ENCODE measurements at places on chromosomes 6 and 20.

GRCh38 chr6:27472182-27472616 lies 706 bp downstream of the ZNF184 start:
- peak; percentile 70 for DNase-seq

- no peak for DNase-seq
These were observed 49.5 kb downstream of the NCOA3 start for GRCh38 chr20:47551222-47551621.

GRCh38 chr6:157609117-157609516 lies 213.9 kb upstream of the SNX9 start:
- no peak for DNase-seq

GRCh38 chr6:49847673-49848072 lies 18.7 kb downstream of the CRISP1 start:
- no peak for DNase-seq

DNA sequence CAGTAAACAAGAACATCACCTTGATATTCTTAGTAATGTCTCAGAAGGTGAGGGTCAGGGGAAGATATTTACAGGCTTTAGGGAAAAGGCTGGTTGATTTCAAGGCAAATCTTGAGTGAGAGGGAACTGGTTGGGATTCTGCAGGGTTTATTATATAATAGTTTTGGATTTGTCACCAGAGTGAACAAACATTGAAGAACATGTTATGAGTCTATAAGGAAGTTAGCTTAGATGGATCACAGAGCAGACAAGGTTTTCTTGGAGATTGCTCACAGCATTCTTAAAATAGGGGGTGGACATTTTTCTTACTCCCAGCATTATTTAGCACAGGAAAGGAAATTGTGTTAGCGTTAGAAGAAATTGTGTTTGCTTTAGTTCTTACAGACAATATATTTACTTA lies 324.9 kb downstream of the LAMA2 start:
- no peak for DNase-seq

- DNase-seq: no peak
These were observed 870 bp upstream of the MDFI start for GRCh38 chr6:41637194-41638001.

DNA sequence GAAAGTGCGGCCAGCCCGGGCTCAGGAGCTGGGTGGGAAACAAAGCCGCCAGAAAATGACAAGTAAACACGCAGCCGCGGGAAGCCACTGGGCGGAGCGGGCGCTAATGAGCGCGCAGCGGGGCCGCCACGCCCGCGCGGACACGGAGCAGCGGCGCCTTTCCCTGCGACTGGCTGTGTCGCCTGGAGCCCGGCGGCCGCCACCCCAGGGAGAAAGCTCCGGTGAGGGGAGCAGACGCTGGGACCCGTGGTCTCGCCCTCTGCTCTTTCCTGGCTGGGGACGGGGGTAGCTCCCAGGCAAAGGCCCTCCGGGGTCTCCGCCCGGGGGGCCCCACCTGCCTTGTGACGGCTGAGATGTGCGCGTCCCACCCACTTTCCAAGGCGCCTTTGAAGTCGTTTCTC lies 54.9 kb downstream of the PRR18 start:
- DNase-seq: no peak

DNA sequence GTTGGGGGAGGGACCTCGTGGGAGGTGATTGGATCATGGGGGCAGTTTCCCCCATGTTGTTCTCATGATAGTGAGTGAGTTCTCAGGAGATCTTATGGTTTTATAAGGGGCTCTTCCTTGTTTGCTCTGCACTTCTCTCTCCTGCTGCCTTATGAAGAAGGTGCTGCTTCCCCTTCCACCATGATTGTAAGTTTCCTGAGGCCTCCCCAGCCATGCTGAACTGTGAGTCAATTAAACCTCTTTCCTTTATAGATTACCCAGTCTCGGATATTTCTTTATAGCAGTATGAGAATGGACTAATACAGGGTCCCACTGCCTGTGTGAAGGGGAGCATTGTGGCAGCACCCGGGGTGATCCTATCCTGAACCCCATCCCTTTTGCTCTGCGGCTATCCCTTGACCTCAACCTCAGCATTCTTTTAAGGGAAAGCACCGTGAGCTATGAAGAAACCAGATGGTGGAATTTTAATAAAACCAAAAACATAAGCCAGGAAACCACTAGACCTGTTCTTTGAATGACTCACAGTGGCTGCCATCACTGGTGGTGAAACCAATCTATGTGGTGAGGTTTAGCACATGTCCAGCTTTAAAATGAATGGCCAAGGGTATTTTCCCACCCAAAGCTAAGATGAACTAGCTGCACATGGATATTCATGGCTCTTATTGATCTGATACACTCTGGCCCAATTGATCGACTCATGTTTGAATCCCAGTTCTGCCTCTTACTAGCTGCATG lies 62.2 kb downstream of the ZDHHC14 start:
- DNase-seq: peak; percentile 22

DNA sequence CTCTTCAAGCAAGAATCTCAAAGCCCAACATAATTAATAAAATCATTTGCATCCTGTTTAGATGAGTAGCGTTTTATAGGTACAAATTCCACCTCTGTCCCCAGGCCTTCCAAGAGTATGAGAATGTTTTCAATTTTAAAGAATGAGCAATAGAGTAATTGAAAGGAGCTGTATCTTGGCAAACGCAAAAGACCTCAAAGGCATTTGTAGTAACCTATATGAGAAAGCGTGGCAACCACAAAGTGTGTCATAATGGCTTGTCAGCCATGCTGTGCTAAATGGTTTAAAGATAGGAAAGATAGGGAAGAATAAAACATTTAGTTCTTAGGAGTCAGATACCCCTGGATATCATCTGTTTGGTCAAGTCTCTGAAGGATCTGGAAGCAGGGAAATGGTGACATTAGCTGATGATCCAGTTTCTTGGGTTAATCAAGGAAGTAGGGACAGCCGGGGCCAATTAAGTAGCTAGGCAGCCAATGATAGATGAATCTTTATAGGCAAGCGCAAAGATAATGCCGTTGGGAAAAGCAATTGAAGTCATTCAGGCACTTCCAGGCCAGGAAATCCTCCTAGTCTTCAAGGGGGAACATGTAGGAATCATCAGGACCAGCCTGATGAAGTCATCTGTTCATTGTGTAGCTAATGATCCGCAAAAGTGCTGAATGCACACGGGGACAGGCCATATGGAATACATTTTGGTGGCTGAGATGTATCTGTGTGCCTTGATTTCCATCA lies 71.5 kb upstream of the ISM1 start:
- DNase-seq: no peak

GRCh38 chr6:5866547-5867051 lies 140.1 kb downstream of the NRN1 start:
- no peak for DNase-seq

- no peak for DNase-seq
These were observed 160.1 kb downstream of the ZFAND3 start for GRCh38 chr6:37979392-37980221.

GRCh38 chr6:160055378-160055777 lies 66.2 kb upstream of the SLC22A1 start:
- no peak for DNase-seq

- peak; percentile 90 for DNase-seq
These were observed 268.8 kb downstream of the TMEM242 start for GRCh38 chr6:157054531-157054979.

DNA sequence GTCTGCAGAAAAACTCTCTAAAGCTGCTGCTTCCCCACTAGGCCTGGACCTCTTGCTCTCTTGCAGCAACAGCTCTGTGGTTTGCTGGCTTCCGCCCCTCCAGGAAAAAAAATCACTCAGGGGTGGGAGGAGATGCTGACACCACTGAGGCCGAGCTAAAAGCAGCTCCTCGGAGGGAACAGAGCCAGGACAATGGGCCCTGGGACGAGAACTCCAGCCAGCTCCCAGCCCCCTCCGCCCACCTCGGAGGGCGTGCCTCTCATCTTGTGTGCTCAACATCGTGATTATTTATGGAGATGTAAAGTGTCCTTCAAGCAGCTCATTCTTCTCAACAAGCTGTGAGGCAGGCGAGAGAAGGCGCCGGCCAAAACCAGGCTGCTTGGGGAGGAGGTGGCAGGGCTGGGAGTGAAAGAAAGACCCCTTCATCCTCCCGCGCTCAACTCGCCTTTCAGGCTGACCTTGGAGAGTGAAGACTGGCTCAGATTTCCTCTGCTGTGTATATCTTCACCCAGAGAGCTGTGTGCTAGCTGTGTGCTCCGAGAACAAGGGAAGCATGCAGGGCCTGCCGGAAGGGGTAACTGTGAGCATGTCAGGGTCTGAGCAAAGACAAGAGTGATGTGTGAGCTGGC lies 53.5 kb upstream of the LRFN2 start:
- no peak for DNase-seq

DNA sequence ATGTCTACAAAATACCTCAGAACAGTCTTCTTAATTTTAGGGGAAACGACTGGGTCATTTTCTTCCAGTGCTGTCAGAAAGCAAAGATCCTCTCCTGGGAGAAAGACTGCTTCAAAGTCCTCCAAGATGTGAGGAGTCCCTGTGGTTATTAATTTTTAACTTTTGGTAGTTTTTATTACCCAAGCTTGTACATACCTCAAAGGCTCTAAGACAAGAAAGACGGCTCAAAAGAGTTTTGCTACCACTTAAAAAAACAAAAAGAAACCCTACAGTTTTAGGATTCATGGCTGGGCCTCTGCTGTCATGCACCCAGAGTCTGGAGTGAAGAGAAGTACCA lies 56.1 kb upstream of the APCDD1L start:
- DNase-seq: no peak

DNA sequence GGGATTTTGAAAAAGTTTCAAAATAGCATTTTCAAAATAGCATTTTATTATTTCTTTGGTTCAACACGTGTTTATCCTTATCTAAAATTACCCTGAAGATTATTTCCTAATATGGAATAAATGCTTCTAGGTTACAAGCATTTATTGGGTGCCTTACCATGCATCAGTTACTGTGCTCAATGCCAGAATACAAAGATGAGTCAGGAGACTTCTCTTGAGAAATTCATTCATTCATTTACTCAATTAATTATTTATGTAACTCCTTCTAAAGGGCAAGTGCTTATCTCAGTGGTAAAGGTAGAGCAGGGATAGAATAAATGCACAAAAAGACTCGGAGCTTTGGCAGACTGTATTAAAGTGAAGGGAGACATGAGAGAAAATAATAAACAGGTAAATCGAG lies 150.1 kb upstream of the PDE7B start:
- DNase-seq: no peak

DNA sequence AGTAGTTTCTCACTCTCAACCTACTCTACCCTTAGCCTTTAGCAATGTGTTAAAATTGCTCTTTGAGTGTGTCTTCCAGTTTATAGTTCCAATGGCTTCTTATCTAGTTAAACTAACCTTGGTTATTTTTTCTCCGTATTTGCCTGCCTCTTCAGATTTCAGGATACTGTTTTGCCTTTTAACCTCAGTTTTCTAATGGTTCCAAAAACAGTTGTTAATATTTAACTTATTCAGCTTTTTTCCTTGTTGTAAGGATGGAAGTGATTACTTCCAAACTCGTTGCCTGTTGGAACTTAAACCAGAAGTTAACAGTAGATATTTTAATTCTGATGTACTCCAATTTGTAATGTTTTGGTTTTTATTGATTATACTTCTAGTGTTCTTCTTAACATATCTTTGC lies 1574.9 kb downstream of the HACE1 start:
- DNase-seq: no peak

- DNase-seq: no peak
These were observed 78.5 kb upstream of the FRMD1 start for GRCh38 chr6:168157272-168158212.

- no peak for DNase-seq
These were observed 38.6 kb downstream of the PRDM1 start for GRCh38 chr6:106124437-106125430.

DNA sequence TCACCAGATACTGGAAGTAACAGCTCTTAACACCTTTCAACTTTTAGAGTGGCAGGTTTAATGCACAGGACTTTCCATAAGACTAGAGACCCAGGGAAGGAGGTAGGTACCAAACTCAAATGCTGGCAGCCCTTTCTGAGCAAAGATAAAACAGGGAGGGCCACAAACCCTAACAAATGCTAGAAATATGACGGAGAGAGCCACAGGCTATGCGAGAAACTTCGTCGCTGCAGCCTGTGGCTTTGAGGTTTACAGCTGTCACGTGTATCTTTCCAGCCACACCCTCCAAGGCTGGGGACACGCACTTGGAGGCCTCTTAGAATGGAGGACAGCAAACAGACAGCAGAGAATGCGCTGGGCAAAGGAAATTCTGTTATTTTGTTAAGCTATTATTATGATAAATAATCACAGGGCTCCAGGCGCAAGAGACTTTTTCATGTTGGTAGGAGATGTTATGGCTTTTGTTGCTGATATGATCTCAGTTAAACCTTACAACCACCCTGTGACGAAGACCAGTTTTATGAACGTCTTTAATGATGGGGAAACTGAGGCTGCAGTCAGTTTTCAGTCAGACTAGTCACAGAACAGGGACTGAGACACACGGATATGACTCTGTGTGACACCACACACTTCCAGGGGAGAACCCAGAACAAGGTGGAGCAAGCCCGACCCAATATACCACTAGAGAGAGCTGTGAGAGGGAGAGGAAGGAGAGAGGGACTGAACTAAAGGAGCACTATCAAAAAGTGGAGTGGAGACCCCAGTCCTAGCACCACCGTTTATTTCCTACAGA lies 2.0 kb downstream of the TRAM2 start:
- DNase-seq: peak; percentile 83

DNA sequence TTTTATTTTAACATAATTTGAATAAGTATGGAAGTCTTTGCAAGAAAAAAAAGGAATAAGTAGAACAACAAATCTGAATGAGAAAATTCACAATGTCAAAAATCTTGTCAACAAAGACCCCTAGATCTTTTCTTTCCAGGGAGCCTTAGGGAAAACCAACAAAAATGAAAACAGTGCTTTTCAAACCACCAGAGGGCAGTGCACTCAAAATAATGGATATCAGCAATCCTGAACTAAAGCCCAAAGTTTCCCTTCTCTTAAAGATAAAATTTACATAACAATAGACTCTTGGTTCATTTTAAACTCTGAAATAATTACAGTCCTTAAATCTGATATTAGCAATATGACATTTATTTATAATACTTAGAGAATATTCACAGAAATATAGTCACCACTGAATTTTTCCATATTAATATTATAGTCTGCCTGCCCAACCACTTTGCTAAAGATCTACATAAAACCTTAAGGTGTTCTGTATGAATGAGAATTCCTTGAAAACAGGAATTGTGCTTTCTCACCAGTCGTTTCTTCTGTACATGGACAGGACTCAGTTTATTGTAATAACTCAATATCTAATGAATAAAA lies 105.3 kb upstream of the BMP5 start:
- DNase-seq: peak; percentile 49

DNA sequence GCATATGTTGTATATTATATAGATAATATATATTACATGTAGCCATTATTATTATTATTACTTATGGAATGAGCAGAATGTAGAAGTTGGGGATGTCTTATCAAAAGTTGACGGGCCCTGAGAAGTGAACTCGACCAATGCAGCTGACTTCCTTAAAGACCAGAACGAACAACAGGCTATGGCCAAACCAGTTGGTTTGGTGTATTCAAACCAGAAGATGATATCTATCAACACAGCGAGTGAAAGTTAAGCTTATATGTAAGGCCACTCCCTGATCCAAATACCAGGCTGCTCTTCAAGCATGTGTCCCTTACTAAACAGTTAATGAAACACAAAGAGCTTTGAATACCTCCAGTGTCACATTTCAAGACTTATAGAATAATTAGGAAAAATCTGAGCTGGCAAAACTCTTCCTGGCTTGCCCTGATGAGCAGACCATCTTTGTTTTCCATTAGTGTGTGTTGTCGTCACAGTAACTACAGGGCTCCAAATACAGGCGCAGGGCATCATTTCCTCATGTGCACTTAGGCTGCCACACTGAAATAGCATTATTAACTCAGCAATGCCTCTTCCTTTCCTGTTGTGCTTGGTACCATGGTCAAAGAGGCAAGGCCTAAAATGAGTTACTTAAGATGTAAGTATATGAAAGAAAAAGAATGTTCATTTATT lies 6.6 kb downstream of the FILIP1 start:
- no peak for DNase-seq

GRCh38 chr6:87487555-87487954 lies 14.8 kb downstream of the SLC35A1 start:
- no peak for DNase-seq

Measured in AML-193 (cell line).